T47D (cell line): ENCODE measurements at places on chromosomes 5 and 9.

DNA sequence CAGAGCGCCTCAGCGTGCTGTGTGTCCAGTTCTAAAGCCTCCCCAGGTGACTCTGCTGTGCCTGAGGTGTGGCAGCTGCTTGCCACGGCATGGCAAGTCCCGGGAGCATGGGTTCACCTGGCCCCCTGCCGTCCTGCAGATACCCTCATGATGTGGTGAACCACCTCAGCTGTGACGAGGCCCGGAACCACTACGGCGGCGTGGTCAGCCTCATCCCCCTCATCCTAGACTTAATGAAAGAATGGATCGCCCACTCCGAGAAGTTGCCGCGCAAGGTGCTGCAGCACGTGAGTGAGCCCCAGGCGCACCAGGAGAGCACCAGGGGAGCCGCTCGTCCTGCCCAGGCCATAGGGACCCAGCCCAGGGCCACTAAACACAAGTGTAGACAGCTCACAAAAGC is 9.5 kb downstream of the SPACA9 start:
- no peak for DNase-seq

GRCh38 chr5:13763719-13764118 is 180.8 kb downstream of the DNAH5 start:
- no peak for DNase-seq

DNA sequence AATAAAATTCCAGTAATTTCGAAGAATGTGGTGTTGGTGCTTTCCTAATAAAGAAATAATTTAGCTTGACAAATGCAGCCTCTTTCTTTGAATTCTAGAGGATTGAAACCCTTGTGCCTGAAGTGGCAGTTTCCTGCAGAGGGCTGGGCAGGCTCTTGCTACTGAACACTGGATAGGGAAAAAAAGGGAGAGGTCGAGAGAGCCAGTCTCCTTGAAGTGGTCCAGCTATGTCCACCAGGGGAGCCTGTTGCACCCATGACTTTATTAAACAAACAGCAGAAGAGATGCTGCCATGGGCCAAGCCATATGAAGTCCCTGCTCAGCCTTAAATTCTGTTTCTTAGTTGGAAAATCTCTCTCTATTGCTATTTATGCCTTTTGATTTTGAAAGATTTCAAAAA is 178.4 kb downstream of the SMARCA2 start:
- DNase-seq, result no peak

DNA sequence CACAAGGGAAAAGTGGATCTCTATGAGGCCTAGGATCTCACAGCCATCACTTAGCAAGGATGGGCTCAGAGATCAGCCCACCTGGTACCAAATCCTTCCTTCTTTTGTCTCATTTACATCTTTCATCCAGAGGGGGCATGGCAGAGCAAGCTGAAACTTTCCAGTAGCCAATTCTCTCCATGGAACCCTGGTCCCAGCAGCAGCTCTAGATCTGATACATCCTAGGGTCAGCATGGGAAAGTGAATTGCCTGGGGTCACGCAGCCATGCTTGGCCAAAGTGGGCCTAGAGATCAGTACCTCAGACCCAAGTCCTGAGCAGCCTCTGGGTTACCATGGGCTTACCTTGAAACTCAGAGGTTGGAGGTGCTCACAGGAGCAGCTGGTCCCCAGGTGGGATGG is 170.5 kb downstream of the GABBR2 start:
- no peak for DNase-seq

GRCh38 chr5:160231783-160232342 is 2.6 kb downstream of the FABP6 start:
- DNase-seq, result no peak

DNA sequence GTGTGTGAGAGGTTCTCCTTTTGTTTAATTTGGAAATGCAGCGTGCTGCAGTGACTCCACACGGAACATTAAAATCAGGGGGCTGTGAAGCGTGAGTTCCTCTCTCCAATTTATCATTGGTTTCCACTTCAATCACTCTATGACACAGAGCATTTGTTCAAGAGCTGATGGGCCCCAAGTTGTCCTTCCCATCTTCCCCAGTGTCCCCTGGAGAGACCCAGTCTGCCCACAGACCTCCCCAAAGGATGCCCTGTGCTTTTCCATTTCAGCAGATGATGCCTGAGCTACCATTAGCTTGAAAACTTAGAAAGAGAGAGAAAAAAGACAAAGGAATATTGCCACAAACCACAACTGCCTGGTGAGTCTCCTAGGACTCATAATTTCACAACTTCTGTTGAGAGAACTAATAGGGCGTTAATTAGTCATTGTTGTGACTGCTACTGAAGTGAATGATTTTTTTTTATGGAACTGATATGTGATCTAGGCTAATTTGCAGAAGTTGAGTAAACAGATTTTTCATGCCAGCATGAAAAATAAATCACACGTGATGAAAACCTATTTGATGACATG is 772.7 kb downstream of the SEMA5A start:
- no peak for DNase-seq

GRCh38 chr9:95100071-95100627 is 217.4 kb downstream of the FANCC start:
- DNase-seq, result no peak

GRCh38 chr5:14937254-14937653 is 65.7 kb upstream of the ANKH start:
- no peak for DNase-seq

GRCh38 chr5:142495531-142495930 is 170.7 kb upstream of the SPRY4 start:
- DNase-seq, result no peak

GRCh38 chr5:181166812-181167733 is 19.7 kb downstream of the OR2V2 start:
- no peak for DNase-seq

DNA sequence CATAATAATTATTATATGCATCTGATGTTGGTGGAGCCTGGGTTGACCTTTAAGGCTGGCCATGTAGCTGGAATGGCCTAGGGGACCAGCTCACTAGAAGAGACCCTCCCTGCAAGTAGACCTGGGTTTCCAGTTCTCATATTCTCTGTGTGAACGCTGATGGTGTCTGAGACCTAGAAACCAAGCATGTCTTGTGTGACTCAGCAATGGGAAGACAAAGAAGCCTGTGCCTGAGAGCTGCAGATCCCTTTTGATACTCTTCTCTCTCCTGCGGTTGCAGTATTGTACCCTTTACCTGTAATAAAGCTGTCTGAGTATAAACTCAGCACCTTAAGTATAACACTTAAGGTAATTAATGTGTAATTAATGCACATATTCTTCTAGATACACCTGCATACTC is 22.2 kb downstream of the C9orf152 start:
- DNase-seq, result no peak

DNA sequence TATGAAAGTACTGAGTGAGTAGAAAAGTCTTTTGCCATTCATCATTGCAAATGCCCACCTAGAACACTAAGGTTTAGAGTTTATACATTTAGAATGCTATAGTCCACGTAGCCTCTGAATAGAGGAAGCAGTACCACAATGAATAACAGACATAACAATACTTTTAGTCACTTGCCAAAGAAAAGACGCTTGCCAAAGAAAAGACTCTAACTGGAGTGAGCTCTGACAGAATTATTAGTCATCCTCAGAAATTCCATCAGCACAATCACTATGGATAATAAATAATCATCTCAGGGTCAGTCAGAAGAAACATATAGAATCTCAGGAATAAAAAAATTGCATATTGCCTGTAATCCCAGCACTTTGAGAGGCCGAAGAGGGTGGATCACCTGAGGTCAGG is 168.5 kb upstream of the TARS1 start:
- no peak for DNase-seq

- DNase-seq, result no peak
Measured at GRCh38 chr5:67543720-67544270, 347.2 kb upstream of the CD180 start.

DNA sequence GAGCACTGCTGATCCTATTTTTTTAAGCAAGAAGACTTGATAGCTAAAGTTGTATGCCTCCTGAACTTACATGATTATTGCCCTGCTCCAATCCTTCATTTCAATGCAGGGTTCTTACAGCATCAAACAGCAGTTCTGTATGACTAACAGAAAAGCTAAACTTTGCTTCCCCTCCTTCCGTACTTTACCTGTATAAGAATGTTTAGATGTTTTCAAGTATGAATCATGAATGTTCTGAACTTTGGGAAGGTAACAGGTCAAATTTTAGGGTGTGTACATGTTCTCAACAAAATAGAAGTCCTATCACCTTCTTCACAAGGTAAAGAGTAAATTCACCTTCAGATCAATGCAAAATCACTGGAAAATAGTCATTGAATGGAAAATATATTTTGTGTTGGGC is 972.6 kb upstream of the SEMA6A start:
- no peak for DNase-seq

DNA sequence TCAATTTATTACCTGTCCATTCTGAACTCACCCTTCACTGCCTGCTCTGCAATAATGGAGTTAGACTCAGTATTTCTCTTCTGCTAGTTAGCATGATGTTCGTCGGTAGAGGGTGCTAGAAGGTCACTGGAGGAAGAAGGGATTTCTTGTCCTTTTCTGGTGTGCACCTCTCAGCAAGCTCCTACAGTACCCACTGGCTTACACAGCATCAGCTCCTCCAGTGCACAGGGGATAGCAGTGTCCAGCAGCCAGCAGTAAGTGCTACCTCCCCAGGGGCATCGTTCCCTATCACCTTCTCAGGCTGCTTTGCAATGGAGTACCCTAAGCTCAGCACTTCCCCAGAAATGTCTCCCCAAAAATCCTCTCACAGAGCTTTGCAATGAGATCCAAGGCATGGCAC is 45.9 kb upstream of the APC start:
- DNase-seq, result peak; percentile 31

- peak; percentile 51 for DNase-seq
Measured at GRCh38 chr9:37412431-37413151, 9.9 kb upstream of the GRHPR start.

DNA sequence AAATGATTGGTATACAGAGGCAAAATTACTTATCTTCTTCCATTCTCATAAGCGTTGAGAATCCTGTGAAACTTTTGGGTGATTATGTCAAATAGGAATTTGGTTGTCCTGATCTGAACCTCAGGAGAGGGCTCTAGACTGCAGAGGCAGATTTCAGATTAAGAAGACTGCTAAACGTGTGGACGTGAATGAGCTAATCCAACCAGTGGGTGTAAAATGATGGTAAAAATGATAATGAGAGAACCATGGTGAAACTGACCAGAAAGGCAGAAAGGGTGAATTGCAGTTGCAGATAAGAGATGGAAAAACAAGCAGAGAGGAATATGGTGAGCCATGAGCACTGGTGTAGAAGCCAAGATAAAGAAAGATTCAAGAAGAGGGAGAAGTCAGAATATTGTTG is 1200.2 kb upstream of the CDH6 start:
- no peak for DNase-seq

DNA sequence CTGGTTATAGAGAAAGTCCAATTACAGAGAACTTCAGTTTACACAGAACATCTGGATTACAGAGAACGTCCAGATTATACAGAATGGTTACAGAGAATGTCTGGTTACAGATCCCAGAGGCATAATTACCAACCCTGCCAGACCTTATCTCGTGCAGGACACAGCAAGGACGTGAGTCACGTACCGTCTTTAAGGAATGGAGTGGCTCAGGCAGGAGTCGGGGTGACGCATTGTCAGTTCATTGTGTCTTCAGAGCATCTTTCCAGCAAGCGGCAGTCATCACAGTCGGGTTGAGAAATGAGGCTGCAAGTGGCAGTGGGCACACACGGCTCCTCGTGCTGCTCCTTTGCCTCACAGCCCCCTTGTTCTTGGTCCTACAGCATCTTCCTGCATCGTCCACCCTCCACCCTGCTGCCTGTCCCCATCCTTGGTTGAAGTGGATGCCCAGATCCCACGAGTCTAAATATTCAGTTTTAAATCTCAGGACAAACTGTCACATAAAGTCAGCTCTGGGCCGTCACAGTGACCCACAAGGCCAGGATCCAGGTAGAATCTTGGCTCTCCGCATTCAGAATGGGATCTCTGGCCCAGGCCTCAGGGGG is 30.0 kb upstream of the SLC6A19 start:
- DNase-seq, result no peak

DNA sequence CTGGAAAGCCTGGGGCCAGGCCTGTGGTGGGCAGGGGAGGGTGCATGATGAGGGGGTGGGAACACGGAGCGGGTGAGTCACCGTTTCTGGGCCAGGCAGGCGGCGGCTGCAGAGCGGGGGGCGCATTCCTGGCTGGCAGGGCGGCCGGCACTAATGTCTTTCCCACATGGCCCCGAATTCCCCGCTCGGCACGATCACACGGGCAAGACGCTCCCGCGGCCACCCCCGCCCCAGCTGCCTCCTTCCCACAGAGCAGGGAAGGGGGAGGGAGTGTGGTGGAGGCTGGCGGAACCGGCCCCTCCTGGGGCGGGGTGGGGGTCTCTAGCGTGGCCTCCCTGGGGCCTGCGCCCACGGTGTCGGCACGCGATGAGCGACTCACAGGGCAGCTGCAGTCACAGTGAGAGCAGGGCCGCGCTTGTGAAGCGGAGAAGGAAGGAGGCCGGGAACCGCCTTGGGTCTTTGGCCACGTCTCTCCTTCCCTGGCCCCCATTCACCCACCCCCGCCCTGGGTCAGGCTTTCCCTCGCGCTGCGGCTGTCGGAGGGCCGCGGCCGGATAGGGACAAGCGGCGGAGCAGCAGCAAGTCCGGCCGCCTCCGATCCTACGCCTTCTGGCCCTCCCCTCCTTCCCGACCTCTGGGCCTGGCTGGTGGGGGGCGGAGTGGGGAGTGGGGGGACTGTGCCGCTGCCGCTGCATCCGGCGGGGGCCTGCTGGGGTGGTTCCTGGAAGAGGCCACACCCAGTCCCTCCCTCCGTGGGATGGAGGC is 48.9 kb downstream of the CXXC5 start:
- DNase-seq, result no peak

DNA sequence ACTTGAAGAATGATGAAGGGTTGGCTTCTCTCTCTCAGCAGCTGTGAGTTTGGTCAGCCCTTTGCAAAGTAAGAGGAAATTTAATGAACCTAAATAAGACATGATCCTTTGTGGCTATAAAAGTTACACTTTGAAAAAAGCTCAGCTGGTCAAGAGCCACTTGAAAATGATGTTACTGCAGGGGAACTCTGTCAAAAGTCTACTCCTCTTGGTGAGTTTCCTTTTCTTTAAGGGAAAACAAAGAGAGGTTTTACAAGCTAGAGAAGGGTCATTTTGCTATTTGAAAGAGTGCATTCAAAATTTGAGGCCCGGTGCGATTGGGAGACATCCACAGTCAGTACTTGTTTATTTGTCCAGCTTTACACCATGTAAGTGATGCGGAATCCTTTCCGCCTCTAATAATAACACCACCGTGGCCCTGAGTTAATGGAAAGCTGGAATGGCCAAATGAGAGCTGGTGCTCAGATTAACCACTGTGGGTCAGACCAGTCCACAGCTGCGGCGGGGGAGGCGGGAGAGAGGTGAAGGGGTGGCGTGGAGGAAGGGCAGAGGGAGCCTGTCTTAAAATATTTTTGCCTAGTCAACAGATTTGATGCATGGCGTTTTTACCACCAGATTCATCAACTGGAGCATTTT is 404.0 kb downstream of the TLE4 start:
- no peak for DNase-seq

DNA sequence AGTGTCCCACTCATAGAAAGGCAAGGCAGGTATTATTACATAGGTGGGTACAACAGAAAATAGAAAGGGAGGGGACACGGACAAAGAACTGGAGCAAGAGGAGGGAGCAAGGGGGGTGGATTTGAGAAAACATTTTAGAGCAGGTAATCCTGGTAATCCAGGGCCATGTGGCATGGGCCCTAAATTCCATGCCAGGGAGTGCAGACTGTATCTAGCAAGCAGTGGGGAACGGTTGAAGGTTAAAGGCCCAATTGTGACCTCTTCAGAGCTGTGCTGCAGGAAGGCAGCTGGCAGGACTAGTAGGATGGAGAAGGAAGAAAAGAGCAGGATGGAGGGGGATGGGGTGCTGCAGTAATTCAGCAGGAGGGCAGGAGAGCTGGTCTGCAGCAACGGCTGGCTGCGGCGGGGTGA is 75.2 kb downstream of the PDE6A start:
- DNase-seq, result no peak

GRCh38 chr5:128304088-128304487 is 220.5 kb downstream of the SLC12A2 start:
- DNase-seq, result no peak
